Caki2 (cell line): ENCODE measurements at places on chromosomes 7 and 10. TPM values are rescaled to one million over a fixed set of nuclear protein-coding genes. Genes with fewer than 3 reads are reported as not detected.

RBP4 gene
- 0.54 TPM in 1 of 2 replicates, not detected in the other for total RNA-seq

NOLC1 gene
- 68.0 and 74.0 TPM in 2 replicates for total RNA-seq

KLF14 gene
- total RNA-seq, result not detected in 2 replicates

SH3PXD2A gene
- total RNA-seq, result 2.8 and 3.1 TPM in 2 replicates

FEZF1 gene
- not detected in 2 replicates for total RNA-seq

PRKG1 gene
- not detected in 2 replicates for total RNA-seq

MAGI2 gene
- 0.84 and 1.5 TPM in 2 replicates for total RNA-seq

P4HA1 gene
- total RNA-seq, result 102 and 110 TPM in 2 replicates

OPALIN gene
- not detected in 2 replicates for total RNA-seq

TCF7L2 gene
- 0.47 TPM in 1 of 2 replicates, not detected in the other for total RNA-seq
